ENCODE measurements at places on chromosomes 5 and 9.

DNA sequence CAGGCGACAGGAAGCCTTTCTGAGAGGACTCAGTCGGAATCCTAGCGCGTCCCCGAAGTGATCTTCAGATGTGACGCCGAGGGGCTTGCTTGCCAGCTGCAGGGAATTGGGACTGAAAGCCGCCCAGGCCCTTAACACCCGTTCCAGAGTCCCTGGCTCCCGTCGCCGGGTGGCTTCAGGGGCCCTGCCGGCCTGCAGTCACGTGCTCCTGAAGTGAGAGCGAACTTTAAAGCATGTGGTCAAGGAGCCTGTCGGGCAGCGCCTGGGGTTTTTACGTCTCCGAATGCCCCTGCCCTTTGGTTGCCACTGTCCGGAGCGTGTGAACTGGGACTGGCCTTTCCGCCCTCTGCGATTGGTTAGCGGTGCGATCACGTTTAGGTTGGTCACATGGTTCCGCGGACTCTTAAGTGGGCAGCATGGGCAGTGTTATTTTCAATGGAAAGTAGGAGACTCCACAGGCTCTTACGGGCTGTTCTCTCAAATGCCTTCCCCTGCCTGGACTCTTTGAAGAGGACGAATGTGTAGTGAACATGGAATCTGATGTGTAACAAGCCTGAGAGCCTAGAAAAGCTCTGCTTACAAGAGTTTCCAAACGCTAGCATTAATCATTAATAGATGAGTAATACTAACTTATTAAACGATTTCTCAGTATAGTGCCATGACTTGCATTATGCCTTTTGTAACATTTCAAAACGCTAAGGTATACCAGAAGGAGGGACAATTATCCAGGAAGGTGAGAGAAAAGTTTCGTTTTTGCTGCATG is 1.9 kb downstream of the VLDLR start:
- DNase-seq: peak; percentile 61

- DNase-seq: peak; percentile 81
Observed at GRCh38 chr9:124212381-124213050, 45.2 kb upstream of the NEK6 start.

GRCh38 chr5:109929911-109930310 is 240.2 kb downstream of the MAN2A1 start:
- DNase-seq: no peak

GRCh38 chr9:104927912-104928740 is at the start of gene ABCA1:
Gene ABCA1, minus strand, starts transcription at chr9:104928155. Its CDS starts 24,476 bp downstream, at chr9:104903679.
- DNase-seq: peak; percentile 77

GRCh38 chr9:113613815-113614413 is 150.4 kb downstream of the RGS3 start:
- no peak for DNase-seq

DNA sequence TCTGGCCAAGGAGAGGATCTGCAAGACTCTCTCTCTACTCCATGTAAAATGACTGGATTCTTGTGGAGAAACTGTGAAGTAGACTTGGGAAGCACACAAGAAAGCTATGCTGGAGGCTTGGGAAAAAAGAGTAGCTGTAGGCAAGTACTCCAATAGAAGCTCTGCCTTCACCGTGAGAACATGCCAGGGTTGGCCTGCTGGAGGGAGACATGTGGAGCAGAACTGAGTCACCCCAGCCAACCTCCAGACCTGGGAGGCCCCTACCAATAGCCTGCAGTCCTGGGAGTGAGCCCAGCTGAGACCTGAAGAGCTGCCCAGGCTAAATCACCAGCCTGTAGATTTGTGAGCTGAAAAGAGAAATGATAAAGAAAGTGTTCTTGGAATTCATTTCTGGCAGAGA is 66.6 kb downstream of the DEPDC1B start:
- peak; percentile 84 for DNase-seq

DNA sequence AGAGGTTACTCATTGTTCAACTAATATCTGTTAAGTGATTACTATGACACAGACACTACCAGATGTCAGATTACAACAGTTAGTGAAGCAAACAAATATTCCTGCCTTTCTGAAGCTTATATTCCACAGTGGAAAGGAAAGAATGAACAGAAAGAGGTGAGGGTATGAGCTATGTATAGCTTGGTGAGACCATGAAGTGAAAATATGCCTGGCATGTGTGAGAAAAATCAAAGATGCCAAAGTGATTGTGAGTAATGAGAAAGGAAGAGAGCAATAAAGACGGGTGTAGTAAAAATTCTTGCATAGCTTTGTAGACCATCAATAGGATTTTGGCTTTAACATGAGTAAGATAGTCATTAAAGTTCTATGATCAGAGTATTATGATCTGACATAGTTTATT is 734.5 kb upstream of the NUDT12 start:
- DNase-seq: no peak

DNA sequence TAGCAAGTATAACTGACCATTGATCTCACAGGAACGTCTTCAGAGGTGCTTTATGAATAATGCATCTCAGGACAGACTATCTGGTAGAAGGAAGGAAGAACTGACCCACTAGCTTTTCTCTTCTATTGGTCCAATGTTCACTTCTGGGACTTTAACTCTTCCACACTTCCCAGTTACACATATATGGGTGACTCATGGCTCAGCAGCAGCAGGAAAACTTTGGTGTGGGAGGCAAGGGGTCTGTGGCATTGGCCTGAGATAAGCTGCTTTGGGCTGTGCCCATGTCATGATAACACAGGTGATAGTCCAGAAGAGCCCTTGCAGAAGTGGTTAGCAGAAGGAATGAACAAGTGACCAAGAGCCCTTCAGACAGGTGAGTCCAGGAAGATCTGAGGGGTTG is 148.8 kb downstream of the RAB3C start:
- DNase-seq: no peak

DNA sequence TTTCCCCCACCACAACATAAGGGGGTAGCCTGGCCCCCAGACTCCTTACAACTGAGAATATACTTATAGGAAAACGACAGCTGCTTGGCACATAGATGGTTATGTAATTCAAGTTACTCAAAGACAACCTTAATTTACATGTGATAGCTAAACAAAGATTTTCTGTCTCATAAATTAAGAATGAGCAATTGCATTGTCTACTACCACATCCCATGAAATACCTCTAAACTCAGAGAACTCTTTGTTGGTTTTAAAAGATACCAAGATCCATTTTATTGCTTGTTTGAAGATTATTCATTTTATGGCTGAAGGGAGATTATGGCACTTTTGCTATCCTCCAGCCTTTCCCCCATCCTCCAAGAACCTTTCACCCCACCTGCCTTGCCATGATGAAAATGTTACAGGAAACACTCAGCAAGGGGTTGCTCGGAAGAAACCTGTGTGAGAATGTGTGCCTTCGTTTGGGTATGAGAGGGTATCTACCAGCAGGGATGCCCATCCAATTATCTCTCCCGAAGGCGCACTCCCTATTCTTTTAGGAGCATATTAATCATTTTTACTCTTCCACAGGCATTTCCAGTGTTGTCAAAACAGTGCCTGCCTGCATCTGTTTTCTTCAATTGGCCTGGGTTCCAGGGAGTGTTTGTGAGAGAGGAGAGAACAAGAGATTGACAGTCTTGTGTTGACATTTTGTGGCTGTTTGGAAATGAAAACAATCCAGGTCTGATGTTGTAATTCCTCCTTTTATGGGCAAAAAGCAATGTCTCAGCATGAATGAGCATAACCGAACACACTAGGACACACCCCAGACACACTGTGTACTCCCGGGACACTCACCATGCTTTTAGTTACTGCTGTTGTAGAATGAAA is 208.0 kb upstream of the ANKRD55 start:
- DNase-seq: peak; percentile 62

DNA sequence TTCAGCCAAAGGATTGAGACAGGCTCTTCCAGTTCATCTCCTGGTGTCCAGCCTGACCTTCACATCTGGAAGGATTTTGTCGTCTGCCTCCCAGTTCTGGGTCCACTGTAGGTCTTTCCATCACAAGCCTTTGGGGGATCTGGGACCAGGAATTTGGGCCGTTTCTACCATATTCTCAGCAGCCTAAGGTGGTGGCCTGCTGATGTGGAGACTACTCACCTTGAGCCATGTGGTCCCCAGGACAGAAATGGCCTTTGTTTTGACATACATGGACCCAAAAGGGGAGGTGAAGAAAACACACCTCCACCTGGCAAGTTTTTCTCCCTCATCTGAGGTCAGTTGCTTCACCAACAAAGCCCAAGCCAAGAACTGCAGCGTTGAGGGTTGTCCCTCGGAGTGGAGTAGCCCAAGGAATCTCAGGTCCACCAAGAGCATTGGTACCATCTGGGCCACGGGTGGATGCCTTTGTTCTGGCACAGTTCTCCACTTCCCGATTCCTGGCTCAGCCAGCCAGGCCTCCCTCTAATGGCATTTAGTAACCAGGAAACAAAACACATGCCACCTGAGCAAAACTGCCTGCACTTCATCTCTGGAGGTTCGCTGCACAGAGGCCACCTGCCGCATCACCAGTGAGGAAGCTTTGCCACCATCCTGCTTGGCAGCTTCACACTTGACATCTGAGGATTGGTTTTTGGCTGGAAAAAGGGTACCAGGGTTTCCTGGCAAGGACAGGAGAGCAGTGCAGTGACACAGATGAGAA is 24.7 kb downstream of the AMBP start:
- DNase-seq: no peak

GRCh38 chr5:41083306-41083705 is 12.2 kb upstream of the MROH2B start:
- DNase-seq: peak; percentile 46
